ENCODE measurements at places on chromosomes 7 and 10.

DNA sequence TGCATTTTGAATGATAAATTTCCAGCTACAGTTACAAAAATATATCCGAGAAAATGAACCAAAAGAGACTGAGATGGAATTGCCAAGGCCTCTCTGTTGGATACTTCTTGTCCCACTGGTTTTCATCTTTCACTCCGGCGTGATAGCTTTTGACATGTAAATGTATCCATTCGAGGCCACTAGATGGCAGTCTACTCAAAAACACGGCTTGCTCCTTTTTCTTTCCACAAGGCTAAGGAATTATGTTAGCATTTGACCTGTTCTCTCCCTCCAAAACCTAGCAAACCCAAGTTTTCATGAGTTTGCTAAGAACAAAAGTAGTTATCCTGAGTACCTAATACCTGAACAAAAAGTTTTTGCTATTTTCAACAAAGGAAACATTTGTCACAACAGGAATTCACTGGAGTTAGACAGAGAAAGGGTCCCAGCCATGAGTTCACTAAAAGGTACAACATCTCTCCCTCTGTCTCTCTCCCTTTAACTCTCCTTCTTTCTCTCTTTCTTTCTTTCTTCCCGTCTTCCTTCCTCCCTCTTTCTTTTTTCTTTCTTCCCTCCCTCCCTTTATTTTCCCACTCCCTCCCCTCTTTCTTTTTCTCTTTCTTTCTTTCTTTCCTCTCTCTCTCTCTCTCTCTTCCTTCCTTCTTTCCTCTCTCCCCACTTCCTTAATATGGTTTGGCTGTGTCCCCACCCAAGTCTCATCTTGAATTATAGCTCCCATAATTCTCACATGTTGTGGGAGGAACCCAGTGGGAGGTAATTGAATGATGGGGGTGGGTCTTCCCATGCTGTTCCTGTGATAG, 207.9 kb upstream of the MYO3A start:
- DNase-seq, result peak; percentile 19

DNA sequence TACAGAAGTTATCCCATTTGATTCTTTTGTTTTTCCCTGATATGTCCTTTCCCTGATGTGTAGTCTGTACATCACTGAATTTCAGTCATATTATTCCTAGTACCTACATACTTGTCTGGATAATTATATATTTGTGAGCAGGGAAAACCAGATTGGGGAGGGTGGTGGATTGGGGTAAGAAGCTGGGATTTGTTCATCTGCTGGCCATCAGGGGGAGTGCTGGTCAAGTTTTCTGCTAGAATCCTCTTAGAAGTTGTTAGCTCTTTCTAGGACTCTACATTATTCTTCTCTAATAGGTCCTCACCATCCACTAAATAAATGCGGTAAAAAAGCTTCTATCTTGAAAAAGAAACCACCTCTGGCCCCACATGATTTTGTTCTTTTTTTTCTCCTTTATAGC, 232.7 kb upstream of the TAC1 start:
- DNase-seq, result peak; percentile 13

DNA sequence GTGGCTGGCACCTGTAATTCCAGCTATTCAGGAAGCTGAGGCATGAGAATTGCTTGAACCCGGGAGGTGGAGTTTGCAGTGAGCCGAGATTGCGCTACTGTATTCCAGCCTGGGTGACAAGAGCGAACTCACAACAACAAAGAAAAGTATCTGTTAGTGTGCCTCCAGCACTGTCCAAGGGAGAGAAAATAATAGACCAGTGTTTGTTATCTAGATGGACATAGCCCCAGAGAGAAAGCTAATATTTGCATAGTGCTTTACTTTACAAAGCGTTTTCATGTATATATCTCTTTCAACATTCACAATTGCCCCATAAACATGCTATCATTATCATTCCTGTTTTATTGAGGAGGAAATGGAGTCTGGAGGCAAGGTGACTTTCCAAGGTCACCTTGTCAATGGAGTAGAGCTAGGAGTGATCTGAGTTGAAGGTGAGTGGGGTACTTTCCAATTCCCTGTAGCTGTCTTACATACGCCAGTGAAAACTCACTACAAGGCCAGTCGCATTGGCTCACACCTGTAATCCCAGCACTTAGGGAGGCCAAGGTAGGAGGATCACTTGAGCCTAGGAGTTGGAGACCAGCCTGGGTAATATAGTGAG, 49.7 kb upstream of the KIF5B start:
- no peak for DNase-seq

DNA sequence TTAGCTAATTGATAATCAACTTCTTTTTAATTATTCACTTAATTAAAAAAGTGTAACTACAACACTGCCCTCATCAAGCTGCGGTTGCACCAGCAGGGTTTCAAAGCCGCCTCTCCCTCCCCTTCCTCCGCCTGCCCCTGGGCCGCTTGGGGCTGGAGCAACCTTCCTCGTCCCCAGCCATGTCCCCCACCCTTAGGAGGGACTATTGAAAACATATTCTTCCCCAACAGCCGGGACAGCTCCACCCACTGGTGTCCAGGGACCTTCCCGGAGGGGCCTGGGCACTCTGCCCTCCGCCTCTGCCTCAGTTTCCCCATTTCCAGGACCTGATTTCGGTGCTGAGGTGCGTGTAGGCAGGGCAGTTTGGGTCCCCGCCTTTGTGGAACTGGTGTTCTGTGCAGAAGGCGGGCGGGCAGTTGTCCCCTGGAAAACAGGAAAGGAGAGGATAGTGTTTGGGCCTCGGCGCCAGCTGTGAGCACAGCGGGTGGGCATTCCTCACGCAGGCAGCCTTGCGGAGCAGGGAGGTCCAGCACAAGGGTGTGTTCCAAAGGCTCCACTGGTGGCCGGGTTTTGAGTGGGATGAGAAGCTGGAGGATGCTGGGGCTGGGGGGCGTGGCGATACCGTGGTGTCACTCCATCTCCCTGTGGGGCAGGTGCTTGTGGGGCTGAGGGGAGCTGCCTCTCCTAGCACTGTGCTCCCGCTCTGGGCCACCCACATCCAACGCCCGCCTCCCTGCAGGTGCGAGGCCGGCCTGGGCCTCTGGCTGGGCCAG, 15.7 kb downstream of the UNCX start:
- no peak for DNase-seq

DNA sequence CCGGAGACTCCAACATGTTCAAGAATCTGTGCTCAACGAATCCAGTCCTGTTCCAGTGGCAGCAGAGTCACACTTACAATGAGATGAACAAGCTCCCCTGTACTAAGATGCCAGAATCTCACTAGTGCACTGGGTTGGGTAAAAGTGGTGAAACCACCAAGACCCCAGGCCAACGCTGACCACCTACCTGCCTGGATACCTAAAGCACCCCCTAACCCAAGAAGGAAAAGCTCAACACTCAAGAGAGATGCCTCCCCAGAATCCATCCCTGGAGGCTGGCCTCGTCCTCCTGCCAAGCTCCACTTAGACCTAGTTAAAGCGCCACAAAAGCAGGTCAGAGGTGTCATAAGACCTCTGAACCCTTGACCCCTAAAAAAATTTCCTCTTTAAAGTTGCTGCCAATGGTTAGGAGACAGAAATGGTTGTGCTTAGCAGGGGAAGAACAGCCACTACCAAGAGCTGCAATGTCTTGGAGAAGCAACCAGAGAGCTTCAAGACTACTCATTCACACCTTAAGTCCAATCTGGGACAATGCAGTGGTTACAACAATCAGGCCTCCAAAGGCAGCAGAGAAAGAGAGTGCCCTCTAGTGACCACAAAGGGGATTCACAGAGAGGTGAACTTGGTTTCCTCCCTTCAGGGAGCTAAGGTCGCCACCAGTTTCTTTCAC, 94.6 kb upstream of the MACROH2A2 start:
- peak; percentile 68 for DNase-seq

- DNase-seq, result peak; percentile 67
Observed at GRCh38 chr10:121598263-121599249, at the start of gene FGFR2. FGFR2 (minus strand) TSS chr10:121598444; CDS start chr10:121593817, 4,627 bp downstream.

DNA sequence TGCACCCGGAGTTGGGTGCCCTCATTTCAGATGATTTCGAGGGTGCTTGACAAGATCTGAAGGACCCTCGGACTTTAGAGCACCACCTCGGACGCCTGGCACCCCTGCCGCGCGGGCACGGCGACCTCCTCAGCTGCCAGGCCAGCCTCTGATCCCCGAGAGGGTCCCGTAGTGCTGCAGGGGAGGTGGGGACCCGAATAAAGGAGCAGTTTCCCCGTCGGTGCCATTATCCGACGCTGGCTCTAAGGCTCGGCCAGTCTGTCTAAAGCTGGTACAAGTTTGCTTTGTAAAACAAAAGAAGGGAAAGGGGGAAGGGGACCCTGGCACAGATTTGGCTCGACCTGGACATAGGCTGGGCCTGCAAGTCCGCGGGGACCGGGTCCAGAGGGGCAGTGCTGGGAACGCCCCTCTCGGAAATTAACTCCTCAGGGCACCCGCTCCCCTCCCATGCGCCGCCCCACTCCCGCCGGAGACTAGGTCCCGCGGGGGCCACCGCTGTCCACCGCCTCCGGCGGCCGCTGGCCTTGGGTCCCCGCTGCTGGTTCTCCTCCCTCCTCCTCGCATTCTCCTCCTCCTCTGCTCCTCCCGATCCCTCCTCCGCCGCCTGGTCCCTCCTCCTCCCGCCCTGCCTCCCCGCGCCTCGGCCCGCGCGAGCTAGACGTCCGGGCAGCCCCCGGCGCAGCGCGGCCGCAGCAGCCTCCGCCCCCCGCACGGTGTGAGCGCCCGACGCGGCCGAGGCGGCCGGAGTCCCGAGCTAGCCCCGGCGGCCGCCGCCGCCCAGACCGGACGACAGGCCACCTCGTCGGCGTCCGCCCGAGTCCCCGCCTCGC, at the start of gene EGFR:
EGFR (plus strand) TSS at position 657 of the 830 bp plus-strand sequence. CDS start 261 bp downstream, outside the sequence.
- DNase-seq, result no peak

DNA sequence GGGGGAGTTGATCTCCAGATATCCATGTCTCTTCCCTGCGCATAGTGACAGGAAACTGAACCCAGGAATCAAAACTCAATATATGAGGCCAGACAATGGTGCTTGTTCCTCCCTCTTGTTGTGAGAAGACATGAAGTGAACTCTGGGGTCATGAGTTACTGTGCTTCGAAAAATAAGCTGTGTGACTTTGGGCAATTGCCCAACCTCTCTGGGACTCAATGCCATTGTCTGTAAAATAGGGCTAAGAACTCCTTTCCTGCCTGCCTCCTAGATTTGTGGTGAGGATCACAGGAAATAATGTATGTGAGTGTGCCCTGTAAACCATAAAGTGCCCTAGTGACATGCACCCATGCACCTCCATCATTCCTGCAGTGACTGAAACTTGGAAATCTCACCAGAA, 48.4 kb downstream of the SYPL1 start:
- DNase-seq, result no peak

DNA sequence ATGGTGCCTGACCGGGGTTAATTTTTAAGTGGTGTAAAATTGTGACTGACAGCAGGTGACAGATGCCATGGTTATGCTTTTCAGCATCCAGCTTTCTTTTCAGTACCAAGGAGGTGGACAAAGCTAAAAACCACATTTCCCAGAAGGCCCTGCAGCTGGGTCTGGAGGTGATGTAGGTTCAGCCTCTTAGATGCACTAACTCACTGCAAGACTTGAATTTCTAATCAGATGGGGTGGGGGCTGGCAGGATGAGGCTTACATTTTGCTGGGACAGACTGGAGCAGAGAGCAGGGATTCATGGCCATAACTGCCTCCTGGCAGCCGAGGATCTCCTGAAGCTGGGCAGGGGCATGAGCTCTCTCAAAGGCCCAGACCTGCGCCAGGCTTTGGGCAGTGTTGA, 52.4 kb downstream of the PDIA4 start:
- DNase-seq, result no peak

GRCh38 chr7:8205537-8205936, 56.4 kb downstream of the ICA1 start:
- DNase-seq, result no peak

DNA sequence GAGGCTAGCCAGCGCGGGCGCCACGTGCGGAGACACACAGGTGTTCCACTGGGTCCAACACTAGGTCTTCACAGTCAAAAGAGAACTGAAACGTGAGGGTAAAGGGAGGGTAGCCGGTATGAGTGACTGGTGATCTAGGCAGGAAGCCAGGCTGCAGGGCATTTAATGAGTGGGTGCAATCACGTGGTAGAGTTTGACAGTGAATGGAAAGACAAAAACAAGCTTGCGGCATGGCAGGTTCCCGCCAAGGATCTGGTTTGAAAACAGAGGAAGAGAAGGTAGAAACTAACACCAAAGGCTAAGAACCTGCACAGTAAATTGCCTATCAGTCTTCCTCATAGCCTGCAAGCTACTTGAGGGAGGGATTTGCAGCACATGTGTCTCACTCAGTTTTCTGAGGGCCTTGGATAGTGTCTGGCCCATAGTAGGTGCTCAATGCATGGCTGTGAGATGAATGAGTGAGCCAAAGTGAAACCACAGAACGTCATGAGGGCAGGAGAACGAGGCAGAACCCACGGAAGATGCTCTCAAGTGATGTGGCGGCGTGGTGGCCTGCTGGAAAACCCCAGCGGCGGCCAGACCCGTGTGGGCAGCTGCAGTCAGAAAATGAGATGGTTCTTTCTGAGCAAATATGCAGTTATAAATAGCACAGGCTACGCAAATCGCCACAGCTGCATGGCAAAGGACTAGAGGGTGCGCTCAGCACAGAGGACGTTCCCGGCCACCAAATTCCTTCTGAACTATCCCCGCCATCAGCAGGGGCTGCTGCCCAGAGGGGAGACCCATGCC, 183.6 kb upstream of the NFE2L3 start:
- peak; percentile 81 for DNase-seq

DNA sequence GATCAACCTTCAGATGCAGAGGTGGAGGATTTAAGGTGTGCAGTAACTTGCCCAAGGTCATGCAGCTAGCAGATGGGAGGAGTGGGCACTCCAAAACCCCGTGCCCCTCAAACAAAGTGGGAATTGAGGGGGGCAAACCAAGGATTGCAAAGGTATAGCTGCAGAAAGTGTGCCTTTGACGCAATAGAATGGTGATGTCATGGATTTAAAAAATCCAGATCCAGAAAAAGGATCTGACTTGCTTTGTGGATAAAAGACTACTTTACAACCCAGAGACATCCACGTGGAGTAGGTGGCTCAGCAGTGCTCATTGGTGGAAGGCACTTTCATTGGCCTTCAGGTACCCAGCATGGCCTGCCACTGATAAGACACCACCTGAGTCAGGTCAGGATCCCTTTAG, 15.7 kb upstream of the ADRB1 start:
- DNase-seq, result no peak

DNA sequence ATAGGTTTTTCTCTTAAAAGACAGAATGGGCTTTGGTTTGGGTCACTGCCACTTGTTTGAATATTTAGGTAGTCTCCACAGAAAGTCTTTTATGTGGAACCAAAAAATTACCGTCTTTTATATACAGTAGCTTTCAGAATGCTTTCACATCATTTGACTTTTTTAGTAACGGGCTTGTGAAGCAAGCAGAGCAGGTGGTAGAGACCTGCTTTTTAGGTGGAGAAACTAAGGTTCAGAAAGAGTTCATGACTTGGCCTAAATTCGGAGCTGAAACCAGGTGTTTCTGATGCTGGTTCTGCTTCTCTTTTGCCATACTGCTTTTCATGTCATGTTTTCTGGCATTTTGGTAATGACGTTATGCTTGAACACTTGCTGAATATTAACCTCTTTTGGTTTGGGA, 36.3 kb downstream of the GARS1 start:
- DNase-seq, result peak; percentile 41

GRCh38 chr7:44977304-44977958, 1.4 kb downstream of the MYO1G start:
- no peak for DNase-seq
